ENCODE measurements at places on chromosomes 11 and 22.

DNA sequence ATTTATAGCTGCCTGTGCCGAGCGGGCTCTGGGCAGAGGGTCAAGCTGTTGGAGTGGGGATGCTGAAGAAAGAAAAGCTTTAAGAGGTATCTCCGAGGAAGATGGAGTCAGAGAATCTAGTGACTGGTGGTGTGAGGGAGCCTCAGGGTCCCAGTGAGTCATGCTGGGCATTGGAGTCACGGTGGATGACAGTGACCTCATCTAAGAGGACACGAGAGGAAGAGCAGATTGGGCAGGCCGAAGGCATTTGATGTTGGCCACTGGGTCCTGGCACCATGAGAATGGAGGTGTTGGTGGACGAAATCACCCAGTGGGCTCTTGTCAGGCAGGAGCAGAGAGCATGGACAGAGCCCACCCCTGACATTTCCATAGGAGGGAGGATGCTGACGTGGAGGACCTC, 68.4 kb downstream of the TBC1D22A start:
- DNase-seq = no peak

DNA sequence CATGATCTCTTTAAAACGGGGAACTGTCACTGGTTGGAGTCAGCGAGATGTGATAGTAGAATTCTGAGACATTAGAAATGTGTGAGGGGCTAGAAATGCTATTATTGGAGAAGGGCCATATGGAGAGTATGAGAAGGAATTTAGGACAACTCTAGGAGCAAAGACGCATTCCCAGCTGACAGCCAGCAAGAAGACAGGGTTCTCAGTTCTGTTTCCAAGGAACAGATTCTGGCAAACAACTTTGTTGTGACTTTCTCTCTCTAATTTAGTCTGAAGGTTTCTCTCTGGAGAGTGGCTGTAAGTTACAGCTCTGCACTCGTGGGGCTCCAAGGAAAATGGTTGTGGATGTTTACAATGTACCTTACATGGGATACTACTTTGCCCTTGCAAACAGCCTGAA, 876.3 kb downstream of the FAM181B start:
- no peak for DNase-seq

DNA sequence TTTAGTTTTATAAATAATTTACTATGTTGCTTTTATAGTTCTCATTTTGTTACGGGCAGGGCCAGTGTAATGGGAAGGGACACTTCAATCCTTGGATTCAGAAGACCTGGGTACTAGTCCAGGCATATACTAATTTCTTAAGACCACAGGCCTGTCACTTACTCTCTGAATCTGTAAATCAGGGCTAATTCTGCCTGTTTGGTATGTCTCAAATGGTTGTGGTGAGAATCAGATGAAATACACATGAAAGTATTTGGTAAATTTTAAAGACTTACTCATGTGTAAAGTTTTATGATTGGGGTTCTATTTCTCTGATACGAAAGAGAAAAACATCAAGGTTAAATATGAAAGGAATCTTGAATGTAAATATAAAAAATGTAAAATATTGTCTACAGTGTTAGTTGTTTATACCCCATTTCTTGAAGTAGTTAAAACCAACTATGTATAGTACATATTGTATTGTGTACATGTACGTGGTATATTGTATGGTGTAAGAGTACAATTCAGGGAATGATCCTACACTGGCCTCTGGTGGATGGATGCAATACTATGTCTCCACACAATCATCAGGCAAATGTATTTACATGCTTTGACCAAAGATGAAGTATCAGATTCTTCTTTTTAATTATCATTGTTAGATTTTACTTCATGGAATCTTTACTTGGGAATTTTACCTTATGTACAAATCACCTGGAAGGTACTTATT, 24.5 kb upstream of the RAG2 start:
- DNase-seq = no peak

DNA sequence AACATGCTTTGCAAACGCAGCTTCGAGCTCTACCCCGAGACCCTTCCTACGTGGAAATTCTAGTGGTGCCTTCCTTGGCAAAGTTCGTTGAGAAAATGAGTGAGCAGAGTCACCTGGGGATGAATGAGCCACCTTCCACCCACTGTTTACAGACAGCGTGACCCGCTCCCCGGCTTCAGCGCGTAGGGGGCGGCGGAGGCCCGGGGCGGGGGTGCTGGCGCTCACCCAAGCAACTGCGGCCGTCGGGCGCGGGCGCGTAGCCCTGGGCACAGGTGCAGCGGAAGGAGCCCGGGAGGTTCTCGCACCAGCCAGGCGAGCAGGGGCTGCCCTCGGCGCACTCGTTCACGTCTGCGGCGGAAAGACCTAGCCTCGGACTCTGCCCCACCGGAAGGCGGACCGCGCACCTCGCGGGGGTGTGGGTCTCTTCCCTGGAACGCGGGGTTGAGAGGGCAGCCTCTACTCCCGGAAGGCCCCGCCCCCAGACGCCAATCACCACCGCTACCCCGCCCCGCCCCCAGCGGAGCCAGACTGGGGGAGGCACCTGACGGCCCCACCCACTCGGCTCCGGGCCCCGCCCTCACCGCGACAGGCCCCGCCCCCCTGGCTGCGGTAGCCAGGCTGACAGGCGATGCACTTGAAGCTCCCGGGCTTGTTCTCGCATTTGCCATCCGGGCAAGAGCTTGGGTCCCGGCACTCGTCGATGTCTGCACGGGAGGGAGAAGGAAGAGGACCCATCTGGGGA, 11.8 kb downstream of the LTBP3 start:
- DNase-seq = peak; percentile 93

DNA sequence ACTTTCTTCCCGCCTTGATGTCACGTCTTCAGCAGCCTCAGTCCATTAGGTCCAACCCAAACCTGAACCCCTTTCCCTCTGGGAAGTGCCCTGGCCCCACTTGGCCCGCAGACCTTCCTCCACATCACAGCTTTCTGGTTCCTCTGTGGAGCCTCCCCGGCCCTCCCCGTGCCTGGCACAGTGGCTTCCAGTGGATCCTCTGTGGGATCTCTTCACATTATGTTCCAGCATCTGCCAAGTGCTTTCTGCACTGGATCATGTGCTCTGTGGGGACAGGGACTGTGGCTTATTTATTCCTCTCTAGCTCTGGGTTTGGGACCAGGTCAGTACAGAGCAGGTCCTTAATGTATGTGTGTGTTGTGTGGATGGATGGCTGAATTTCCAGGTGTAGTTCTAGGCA, 30.9 kb downstream of the POLR3H start:
- DNase-seq = no peak

GRCh38 chr11:76524919-76525318, 80.1 kb downstream of the EMSY start:
- DNase-seq = no peak

DNA sequence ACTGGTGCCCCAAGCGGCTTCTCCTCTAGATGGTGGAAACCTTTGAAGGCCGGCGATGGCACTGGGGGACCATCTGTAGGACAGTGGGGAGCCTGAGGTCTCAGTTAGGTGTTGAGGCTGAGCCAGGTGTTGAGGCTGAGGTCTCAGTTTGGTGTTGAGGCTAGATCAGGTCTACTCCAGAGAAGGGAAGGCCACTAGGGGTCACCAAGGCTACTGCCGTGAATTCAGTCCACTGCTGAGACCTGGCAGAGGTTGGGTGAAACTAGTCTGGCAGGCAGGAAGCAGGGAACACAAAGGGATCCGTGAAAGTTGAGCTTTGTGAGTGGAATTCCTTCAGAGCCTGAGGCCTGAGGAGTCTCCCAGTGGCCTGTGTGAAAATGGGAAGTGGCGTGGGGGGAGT, 123.8 kb upstream of the FGF3 start:
- DNase-seq = no peak

GRCh38 chr11:3957437-3957836, 102.0 kb downstream of the STIM1 start:
- DNase-seq = no peak

- DNase-seq = no peak
These were observed 45.2 kb downstream of the ALX4 start for GRCh38 chr11:44264761-44265160.

DNA sequence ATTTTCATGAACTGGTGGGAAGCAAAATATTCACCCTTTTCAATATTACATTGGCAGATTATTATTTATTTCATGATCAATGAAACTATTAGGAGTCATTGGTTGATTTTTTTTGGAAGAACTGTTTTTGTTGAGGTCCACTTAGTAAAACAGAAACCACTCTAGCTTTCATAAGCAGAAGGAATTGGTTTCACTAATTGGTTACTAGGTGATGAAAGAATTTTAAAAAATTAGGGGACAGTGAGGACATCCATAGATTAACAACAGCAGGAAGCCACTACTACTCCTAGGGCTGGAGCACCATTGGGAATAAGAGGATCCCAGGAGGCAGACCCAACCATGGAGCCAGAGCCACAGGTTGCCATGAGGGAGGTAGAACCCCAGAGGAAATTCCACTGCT, 74.4 kb upstream of the KCNA4 start:
- DNase-seq = no peak
